ENCODE measurements at places on chromosomes 1 and 21.

DNA sequence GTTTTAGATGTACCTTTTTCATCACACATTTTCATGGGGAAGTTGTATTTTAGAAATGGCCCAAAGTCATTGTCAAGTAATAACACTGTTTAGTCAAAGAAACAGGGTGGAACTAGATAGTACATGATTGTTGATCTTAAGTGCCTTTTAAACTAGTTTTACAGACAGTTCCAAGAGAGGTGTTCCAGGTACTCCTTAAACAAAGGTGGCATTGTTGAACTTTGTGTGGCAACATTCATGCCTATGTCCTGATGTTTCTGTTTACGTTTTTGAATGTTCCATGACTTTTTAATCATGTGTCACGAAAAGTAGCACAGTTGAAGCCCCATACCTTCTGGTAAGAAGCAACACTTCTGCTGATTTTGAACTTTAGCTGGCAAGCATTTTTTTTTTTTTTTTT is 9.1 kb upstream of the SH3D21 start:
- no peak for DNase-seq

DNA sequence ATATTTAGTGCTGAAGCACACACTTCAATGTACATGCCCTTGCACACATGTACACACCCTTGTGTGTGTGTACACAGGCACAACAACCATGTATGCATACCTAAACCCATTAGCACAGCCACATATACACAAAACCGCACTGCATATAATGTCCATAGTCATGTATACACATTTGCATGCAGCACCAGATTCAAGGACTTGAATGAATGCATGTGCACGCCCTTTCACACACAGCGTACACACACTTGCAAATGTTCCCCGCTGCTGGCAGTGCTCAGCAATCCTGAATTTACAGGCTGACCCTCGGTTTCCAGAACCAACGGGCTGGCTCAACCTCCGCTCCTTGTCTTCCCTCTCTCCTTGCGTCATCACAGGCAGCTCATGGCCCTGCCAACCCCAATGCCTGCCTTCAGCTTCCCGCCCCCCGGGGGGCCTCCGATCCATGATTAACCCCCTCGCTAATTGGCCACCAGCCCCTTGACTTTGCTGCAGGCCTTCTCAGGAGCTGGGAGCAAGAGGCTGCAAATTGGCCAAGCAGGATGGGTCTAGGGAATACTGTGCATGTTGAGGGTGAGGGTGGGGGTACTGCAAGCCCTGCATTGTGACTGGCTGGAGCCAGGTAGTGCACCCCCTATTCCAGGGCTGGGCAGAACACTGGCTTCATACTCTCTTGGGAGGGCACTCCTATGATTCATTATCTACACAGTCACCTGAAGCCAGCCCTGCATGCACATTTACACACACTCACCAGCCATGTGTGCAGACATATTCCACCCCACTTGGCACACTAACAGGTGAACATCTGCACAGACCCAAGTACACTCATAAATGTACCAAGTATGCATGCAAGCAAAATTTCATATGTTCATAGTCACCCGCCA is 7.9 kb downstream of the GPR3 start:
- DNase-seq: no peak

GRCh38 chr1:43270421-43271095 is 775 bp downstream of the TMEM125 start:
- DNase-seq: no peak

GRCh38 chr1:244709476-244710368 is 56.8 kb downstream of the DESI2 start:
- no peak for DNase-seq

DNA sequence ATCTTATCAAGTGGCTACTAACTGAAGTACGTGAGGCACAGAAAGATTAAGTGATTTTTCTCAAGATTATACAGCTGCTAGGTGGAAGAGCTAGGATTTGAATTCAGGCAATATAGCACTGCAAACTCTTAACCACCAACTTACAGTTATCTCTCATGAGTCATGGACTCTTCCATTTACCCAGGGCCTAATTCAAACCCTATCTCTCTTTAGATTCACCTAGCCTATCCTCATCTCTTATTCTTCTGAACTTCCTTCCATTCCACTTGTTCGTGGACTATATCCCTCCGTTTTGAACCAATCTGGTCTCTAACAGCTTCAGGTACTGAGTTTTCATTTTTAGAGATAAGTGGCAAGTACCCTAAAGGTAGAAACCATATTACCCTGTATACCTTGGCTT is 92.8 kb upstream of the DMRTA2 start:
- DNase-seq: peak; percentile 28

DNA sequence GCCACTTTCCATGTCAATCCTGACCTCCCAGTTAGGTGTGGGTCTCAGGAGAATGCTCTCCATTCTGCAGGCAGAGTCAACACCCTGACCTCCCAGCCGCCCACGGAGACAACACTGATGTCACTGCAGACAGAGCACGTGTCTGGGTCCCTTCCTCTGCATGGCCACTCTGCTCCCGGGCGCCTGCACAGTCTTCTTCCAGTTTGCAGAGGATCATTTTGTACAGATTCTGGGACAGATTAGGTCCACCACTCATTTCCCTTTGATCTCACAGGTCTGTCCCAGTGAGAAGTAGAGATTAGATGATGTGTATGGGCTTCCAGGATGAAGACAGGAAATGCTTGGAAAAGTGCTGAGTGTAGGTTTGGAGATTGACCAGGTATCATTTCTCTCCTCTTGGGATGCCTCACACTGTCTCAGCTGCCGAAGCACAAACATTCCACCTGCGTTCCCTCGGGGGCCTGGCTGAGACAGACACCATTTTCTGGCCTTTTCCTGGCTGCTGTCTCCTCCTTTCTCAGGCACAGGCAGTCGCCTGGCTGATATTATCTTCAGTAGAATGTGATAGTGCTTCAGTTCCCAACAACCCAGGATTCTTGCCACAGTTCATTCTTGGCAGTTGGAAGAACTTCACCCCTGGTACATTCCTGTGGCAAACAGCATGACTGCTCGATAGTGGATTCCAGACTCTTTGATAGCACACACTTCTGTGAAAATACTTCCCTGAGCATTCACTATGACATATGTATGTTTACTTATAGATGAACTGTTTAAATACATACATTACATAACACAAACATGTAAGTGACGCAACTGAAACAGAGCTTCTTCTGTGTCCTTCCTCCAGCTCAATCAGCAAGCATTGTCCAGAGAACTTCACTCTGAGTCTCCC is 7.9 kb downstream of the MYBPHL start:
- peak; percentile 96 for DNase-seq

GRCh38 chr1:49323925-49324540 is 547.3 kb upstream of the BEND5 start:
- DNase-seq: no peak

DNA sequence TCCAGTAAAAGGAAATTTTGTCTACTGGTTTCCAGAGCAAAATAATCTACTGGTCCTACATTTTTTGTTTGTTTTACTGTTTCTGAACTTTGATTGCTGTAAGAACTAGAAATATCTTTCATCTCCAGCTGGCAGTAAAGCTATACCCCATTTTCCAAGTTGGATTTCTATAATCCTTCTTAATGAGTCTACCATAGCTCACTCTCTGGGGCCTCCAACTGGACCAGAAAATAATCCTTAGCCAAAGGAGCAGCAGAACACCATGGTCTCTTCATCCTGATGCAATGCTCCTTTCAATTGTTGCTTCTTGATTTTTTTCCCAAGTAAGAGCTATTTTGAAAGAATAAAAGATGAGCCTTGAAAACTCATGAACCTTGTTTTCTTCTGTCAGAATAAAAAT is 110.0 kb upstream of the COL11A1 start:
- peak; percentile 34 for DNase-seq

- DNase-seq: no peak
These were observed 16.6 kb upstream of the DR1 start for GRCh38 chr1:93328809-93329760.

DNA sequence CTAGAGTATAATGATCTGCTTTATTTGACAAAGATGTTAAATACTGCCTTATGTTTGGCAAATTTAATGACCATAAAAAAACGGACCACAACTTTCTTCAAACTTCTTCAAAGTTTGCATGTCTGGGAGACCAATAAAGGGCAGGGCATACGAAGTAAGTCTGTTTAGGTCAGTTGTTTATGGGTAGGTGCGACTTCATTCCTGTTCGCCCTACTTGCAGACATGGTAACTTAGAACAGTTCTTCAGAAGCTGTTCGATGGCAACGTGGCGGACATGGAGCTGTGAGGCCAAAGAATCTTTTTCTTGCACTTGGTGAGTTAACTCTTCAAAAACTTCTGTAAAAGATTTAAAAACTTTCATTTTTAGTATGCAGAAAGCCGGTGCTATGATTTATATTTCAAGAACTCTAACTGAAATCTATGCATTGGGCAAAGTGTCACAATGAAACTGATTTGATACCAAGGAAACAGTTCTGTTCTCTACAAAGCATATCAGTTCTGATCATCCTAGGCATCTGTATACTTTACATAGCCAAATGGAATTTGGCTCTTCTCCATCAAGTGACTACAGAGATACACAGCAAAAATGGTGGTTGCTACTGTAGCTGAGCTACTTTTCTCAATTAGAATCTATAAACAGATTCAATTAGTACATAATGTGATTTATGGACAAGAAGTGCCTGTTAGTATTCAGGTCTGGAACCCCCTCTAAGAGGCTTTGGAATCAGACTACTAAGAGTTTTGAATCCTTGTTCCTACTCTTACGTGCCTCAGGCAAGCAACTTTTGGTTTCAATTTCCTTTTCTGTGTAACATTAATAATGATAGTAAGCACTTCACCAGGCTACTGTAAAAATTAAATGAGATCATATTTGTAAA is 25.7 kb downstream of the C21orf91 start:
- DNase-seq: peak; percentile 32

DNA sequence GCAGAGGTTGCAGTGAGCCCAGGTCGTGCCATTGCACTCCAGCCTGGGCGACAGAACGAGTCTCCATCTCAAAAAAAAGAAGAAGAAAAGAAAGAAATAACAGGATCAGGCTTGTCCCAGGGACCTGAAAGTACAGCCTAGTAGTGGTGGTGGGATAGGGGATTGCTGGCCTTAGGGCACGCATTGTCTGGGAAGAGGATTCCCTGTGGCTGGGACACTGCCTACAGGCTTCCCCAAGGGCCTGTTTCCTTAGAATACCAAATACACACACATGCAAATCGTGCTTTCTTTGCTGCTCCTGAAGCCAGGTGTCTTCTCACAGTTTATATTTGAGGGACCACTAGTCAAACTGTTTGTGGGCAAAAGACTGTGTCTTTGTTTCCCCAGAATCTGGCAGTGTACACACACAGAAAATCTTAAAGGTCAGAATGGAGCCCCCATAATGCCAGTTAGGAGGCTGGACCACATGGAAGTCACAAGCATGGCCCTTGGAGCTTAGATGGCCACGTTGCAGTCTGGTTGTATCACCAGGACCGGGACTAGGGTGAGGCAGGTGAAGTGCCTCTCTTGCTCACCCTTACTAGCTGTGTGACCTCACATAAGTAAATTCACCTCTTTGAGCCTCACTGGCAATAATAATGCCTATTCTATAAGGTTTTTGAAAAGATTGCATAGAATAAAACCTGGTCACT is 12.7 kb upstream of the ASAP3 start:
- no peak for DNase-seq

- DNase-seq: no peak
These were observed 557.3 kb downstream of the USP25 start for GRCh38 chr21:16287046-16287445.

DNA sequence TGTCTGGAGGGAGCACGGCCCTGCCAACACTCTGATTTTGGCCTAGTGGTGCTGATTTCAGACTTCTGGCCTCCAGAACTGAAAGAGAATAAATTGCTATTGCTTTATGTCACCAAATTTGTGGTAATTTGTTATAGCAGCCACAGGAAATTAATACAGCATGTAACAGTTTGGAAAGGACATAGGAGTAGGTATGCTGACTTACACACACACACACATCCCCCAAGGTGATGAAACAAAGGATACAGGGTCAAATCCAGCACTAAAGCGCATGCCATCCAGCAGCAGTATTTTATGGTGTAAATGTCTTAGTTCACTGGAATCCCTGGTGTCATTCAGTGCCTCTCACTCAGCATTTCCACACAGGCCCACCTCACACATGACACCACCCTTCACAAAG is 72.2 kb upstream of the MAN1A2 start:
- no peak for DNase-seq

GRCh38 chr21:42759594-42759927 is 106.1 kb downstream of the PDE9A start:
- no peak for DNase-seq

DNA sequence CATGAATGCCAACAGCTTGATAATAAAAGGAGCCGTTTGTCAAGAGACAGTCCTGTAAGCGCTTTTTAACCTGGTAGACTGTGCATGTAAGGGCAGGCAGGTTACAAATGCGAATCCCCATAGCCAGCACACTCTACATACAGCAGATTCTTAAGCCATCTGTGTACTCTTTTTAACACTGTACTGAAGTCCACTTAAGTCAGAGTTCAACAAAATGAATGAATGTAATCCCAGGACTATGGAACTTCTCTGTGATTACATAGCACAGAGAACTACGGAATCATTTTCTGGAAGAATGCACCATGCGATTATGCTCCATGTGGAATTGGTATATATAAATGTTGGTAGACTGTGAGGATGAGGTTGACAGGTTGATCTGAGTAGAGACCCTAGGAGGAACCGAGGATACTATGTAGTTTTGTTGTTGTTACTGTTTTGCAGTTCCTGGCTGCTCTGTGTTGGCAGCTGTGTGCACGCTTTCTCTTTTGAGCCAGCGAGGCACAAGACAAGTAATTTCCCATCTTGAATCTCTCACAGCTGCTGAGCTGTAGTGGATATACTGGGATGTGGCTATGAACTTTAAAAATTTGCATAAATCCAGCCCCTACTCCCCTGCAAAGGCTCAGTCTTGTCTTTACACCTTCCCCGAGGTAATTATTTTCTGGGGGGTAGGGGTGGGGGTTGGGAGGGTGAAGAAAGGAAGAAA is 21.9 kb downstream of the LRRC8D start:
- peak; percentile 46 for DNase-seq

GRCh38 chr1:9841460-9841859 is 17.7 kb upstream of the CLSTN1 start:
- DNase-seq: no peak

GRCh38 chr1:61253912-61254633 is 171.7 kb downstream of the NFIA start:
- DNase-seq: peak; percentile 24

DNA sequence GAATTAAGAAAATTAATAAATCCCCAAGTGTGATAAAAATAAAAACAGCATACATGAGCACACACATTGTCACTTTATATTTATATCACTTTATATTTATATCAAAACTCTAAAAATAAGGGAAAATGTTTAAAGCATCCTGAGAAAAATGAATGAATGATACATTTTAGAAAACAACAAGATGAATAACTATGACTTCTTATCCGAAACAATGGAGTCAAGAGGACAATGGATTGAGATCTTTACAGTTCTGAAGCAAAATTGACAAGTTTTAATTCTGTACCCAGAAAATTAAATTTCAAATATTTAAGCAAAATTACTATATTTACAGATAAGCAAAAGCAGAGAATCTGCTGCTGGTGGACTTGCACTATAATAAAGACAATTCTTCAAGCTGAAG is 512.6 kb downstream of the MRPL39 start:
- DNase-seq: no peak

GRCh38 chr1:29655145-29655544 is 418.8 kb downstream of the PTPRU start:
- DNase-seq: no peak

GRCh38 chr1:8510041-8510823 is 192.3 kb downstream of the SLC45A1 start:
- peak; percentile 78 for DNase-seq

All from amniotic epithelial cell (primary cell).